Muscle of arm (tissue), 14 donors: ENCODE measurements at places on chromosomes 3 and 15.
A peak's percentile ranks its signal among the peaks of the same experiment; 100 is the strongest.

DNA sequence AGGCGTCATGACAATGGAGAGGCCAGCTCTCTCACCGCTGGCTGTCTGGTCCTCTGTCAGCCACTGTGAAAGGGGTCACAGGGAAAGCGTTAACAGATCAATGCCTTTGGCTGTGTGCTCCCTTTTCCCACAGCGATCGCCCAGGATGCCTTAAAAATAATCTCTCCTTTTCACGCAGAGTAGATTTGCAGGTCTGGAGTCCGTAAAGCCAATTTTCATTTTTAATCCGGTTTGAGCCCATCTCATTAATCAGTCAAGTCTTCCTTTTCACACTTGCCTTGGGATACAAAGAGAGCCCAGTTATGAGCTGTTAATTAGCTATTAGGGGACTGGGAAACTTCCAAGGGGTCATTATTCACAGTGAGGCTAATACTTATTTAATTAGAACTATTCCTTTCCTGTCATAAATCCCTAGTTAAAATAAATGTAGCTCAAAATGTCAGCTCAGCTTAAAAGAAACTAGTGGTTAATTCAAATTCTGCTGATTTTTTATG lies 104.3 kb upstream of the RASGRP1 start:
- DNase-seq = no peak

- DNase-seq = peak; percentile 42
Measured at GRCh38 chr3:63351159-63352007, 73.3 kb downstream of the SYNPR start.

DNA sequence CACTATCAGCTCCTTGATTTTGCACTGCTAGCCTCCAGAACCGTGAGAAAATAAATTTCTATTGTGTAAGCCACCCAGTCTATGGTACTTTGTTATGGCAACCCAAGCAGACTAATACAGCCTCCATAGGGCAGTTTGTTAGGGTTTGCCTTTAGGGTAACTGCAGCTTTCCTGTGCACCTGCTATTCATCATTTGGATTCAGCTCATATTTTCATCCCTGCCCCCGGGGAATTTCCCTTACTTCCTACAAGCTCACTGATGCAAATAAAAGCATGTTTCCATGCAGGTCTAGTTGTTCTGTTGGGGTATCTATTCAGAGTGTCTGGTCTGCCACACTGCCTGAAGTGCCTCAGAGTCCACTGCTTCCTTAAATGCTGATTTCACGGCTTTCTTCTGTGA lies 48.6 kb upstream of the ATOSA start:
- no peak for DNase-seq

DNA sequence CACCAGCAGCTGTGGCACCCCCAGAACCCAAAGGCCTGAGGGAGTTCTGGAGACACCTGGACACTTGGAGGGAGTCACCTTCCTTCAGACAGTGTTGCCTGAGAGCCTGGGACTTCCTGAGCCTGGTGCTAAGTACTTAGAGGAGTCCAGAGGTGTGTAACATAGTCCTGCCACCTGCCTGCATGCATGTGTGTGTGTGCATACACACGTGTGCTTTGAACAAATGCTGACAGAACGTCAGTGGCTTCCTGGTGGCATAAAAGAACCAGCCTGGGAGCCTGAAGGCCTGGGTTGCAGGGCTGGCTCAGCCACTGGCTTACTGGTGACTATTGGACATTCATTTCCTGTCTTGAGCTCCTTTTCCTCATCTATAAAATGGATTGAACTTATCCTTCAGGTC lies 3.2 kb upstream of the CPN2 start:
- DNase-seq = no peak

DNA sequence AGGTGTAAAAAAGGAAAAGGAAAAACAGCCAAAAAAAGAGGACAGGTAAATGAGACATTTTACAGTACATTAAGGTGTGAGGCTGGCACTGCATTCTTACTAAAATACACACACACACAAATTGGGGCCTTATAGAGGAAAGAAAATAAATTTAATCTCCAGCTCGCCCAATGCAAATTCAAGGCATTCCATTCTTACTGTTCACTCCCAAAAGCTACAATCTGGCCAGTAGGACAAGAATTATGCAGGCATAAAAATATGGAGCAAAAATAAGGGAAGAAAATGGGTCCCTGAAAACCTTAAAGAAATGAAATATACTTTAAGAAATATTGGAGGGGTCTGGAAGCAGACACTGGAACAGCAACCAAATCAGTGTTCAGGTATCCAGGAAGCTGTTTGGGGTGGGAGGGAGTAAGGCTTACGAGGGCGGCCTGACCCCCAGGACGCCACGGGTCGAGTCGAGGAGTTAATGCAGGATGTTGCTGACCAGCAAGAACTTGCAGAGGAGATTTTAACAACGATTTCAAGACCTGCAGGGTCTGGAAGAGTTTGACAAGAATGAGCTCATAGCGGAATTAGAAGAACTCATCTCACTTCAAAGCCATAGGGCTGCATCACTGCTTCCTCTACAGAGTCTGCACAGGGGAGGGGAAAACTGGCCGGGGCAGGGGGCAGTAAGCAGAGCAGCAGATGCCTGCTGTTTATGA lies 245.5 kb downstream of the TBL1XR1 start:
- DNase-seq = no peak

GRCh38 chr3:151276687-151277042 lies 1.7 kb downstream of the P2RY14 start:
- DNase-seq = no peak

DNA sequence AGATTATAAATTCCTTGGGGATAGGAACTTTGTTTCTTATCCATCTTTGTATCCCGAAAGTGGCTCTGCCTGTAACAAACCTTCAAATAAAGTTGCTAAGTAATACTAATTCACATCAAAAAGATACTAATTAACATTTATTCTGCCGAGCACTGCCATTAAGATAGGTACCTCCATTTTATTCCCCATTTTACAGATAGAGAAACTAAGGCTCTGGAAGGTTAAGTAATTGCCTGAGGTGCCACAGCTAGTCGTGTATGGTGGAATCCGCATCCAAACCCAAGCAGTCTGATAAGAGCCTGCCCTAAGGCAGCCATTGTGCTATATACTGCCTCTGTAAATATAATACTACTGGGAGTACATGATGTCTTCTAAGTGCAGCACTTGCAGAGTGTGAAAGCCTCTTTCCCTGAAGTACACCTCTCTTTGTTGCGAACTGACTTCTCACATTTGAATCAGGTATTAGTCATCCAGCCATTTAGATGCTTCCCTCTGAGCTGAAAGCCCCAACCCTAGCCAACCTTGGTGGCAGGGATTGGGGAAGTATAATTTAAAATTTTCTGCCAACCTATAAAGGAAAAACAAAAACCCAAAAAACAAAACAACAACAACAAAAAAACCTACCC lies 78.5 kb upstream of the CHD2 start:
- DNase-seq = no peak

- DNase-seq = no peak
Measured at GRCh38 chr15:48550822-48551525, 94.5 kb downstream of the FBN1 start.

- DNase-seq = no peak
Measured at GRCh38 chr15:35657679-35658311, 111.8 kb upstream of the DPH6 start.

DNA sequence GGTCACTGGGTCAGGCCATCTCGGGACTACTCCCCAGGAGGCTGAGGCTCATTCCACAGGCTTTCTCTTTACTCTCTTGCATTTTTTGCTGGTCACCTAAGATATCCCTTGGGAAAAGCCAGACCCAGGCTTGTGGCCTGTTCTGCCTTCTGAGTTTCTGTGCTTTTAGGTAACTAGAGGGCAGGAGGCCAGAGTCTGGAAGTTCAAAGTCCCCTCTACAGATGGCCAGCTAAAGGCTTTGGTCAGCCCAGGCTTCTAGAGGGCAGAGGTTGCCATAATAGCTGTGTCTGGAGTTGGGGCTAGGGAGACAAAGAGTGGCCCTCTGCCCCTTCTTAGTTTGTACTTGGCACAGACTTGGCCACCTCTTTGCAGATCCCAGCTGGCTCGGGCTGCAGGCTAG lies 8.4 kb upstream of the PARP6 start:
- DNase-seq = no peak

- no peak for DNase-seq
Measured at GRCh38 chr15:88243895-88244787, 12.4 kb downstream of the NTRK3 start.

- DNase-seq = no peak
Measured at GRCh38 chr3:62266668-62267283, 106.6 kb downstream of the FEZF2 start.

DNA sequence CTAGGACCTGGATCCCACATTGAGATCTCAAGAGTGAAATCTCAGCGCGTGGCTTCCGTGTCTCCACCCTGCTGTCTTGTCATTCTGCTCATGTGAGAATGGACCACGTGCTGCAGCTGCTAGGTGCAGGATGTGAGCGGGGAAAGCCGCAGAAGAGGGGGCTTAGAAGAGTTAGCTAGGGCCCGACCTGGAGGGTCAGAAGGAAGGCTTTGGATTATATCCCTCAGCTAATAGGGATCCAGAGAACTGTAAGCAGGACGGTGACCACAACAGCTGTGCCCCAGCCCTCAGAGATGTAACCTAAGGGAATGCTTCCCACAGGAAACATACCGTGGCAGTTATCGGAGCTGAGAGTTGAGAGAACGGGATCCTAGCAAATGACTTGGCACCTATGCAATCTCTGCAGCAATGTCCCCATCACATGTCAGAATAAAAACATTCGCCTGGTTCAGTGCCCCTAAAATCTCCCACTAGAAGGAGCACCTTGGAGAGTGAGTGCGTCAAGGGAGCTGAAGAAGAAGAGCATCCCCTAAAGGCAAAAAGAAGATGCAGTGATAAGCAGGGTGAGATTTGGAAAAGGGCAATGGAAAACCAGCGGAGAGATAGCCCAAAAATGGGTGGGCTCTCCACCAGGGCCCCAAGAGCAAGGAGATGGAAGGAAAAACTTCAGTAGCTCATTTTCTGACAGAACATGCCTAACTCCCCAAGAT lies 76.9 kb upstream of the ST8SIA2 start:
- DNase-seq = no peak

DNA sequence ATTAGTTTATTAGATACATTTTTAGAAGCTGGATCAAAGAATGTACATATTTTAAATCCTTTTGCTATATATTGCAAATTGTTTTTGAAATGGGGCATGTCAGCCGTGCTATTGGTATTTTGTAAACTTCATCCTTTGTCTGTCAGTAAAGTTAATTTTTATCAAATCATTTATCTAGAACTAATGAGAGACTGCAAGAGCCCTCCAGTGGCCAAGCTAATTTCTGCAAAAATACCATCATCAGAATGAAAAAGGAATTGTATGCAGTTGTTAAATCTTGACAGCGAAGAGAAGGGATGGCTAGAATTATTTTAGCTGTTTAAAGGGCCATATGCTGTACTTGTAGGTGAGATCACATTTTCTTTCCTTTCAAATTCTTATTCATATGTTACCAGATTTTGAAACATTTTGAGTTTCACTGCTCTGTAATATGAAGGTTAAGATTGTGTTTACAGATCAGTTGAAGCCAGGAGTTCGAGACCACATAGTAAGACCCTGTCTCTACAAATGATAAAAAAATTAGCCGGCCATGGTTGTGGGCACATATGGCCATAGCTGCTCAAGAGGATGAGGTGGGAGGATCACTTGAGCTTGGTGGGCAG lies 8.1 kb upstream of the CLDN11 start:
- peak; percentile 29 for DNase-seq

DNA sequence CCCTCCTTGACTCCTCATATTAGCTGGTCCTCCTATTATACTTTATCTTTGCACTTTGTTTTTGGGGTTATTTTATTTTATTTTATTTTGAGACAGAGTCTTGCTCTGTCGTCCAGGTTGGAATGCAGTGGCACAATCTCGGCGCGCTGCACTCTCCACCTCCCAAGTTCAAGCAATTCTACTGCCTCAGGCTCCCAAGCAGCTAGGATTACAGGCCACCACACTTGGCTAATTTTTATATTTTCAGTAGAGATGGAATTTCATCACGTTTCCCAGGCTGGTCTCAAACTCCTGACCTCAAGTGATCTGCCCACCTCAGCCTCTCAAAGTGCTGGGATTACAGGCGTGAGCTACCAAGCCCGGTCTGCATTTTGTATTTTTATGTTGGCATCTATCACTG lies 126.7 kb downstream of the FOXB1 start:
- no peak for DNase-seq

GRCh38 chr3:37249717-37250116 lies 75.3 kb upstream of the LRRFIP2 start:
- no peak for DNase-seq

- peak; percentile 88 for DNase-seq
Measured at GRCh38 chr3:30518181-30518864, 88.1 kb upstream of the TGFBR2 start.

GRCh38 chr15:27057904-27058645 lies 87.1 kb downstream of the GABRG3 start:
- DNase-seq = no peak

GRCh38 chr3:152394246-152394645 lies 125.5 kb downstream of the MBNL1 start:
- no peak for DNase-seq

- no peak for DNase-seq
Measured at GRCh38 chr3:25513642-25514266, 85.7 kb downstream of the RARB start.

DNA sequence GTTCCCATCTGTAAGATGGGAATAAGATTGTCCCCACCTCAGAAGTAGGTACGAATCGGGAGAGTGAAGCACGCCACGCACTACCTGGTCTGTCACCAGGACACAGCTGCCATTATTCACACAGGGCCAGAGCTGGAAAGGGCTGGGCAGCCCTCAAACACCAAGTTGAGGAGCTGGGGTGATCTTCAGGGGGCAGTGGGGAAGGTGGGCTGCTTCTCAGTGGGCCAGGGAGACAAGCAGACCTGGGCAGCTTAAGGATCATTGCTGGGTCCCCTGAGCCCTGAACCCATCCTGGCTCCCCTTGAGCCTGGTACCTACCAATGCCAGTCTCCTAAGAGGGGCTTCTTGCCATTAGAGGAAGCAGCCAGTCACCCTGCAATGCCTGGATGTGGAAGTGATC lies 82.1 kb downstream of the SMAD6 start:
- DNase-seq = no peak

- DNase-seq = no peak
Measured at GRCh38 chr15:78620527-78621421, at the start of gene CHRNA3. CHRNA3 (minus strand) TSS chr15:78620996; CDS start chr15:78620794, 202 bp downstream.

GRCh38 chr3:62749657-62750056 lies 125.6 kb downstream of the CADPS start:
- DNase-seq = no peak

DNA sequence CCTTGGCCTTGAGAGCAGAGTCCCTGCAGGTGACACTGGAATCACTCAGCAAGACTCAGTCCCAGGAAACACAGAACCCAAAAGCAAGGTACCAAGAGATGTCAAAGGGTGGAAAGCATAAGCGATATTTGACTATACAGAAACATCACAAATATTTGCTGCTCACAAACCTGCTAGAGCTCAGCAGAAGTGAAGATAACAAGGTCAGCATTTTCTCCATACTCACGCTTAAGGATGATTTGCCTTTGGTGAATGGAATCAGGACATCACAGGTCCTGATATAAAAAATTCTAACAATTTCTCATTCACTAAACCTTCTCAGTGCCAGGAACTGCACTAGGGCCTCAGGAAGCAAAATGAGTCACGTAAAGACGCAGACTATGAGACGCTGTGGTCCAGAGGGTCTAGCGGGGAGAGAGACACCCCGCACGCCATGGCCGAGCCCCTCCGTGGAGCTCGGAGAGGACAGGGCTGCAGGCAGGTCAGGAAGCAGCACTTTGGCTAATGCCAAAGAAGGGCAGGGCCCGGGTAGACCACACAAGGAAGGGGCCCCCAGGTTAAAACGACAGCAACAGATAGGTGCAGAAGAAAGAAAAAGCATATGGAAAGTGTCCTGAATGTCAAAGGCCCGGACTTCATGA lies 10.7 kb downstream of the PCSK6 start:
- no peak for DNase-seq
